NAMALWA (cell line): ENCODE measurements at places on chromosomes 3 and 15.

- DNase-seq, result no peak
Observed at GRCh38 chr15:70475921-70476320, 287.4 kb downstream of the UACA start.

DNA sequence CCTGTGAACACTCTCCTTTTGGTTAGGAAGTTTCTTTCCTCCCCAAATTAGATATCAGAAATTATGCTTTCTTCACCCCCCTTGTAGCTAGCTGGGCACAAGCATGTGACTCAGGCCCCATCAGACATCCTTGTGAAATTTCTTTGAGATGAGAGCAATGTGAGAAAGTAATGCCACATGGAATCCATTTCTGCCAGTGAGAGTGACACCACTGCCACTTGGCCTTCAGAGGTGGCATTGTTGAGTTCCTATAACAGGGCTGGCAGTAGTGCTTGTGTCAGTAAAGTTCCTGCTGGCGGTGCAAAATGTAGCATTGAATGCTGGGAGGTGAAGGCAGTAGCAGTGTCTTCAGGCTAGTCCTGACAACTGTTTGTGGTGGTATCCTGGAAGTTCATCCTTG lies 80.7 kb upstream of the ZNF280D start:
- DNase-seq, result no peak

GRCh38 chr3:182309120-182309519 lies 484.2 kb upstream of the ATP11B start:
- DNase-seq, result peak; percentile 6

DNA sequence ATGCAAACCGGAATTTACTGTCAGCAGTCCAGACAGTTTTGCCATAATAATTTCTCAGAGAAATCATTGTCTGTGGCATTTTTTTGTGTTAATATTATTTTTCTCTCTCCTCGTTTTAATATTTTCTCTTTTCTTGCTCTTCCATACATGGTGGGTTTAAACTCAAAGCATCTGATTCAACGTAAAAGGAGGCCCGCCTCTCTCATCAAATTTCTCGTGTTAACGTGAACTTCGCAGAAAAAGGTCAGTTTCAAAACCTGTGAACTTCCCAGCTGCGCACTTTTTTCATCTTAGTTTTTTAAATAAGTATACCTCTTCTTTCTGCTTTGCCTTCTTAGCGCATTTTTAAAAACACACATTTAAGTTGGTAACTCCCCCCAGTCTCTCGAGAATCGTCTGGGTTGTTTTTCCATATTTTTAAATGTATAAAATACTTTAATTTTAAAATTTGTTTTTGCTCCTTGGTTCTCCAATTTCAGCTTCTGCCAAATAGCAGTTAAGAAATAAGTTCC lies 9.1 kb downstream of the SHOX2 start:
- peak; percentile 63 for DNase-seq

- DNase-seq, result no peak
Observed at GRCh38 chr3:20405744-20406143, 219.7 kb upstream of the SGO1 start.

GRCh38 chr3:77197408-77197807 lies 157.5 kb downstream of the ROBO2 start:
- no peak for DNase-seq

DNA sequence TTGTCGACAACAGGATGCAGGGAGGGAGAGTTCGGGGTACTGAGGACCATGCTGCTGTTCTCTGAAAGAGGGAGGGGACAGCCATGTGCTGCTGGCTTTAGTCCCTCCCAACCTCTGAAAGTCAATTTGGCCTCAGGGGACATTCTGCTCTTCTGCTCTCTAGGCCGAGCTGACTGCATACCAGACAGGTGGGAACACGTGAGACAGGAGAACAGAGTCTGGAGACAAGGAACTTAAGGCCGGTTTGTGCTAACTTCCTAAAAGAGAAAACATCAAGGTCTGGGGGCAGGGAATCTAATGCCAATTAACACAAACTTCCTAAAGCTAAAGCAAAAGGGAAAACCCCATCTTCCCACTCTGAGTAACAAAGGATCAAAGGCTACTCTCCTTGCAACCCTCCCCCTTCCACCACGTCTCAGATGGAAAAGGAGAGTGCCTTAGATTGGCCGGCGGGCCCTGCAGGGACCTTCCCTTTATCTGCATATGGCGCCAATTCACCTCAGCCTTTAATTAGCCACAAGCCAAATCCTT lies 41.0 kb downstream of the SLCO2A1 start:
- no peak for DNase-seq

- no peak for DNase-seq
Observed at GRCh38 chr15:66102563-66103292, 150.8 kb downstream of the MEGF11 start.

DNA sequence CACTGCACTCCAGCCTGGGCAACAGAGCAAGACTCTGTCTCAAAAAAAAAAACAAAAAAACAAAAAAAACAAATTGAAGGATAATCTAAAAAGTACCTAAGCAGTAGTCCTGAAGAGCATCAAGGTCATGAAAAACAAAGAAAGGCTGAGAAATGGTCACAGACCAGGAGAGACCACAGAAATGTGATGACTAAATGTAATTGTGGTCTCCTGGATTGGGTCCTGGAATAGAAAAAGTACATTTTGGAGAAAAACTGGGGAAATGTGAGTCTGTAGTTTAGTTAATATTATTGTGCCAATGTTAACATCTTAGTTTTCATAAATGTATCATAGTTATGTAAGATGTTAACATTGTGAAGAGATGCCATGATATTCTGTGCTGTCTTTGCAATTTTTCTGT lies 267.5 kb upstream of the NR2E3 start:
- no peak for DNase-seq

GRCh38 chr15:88331291-88331690 lies 74.8 kb upstream of the NTRK3 start:
- DNase-seq, result peak; percentile 78

- DNase-seq, result no peak
Observed at GRCh38 chr15:94414916-94415315, 183.6 kb downstream of the MCTP2 start.

- no peak for DNase-seq
Observed at GRCh38 chr3:114714237-114714636, 420.4 kb downstream of the TIGIT start.

DNA sequence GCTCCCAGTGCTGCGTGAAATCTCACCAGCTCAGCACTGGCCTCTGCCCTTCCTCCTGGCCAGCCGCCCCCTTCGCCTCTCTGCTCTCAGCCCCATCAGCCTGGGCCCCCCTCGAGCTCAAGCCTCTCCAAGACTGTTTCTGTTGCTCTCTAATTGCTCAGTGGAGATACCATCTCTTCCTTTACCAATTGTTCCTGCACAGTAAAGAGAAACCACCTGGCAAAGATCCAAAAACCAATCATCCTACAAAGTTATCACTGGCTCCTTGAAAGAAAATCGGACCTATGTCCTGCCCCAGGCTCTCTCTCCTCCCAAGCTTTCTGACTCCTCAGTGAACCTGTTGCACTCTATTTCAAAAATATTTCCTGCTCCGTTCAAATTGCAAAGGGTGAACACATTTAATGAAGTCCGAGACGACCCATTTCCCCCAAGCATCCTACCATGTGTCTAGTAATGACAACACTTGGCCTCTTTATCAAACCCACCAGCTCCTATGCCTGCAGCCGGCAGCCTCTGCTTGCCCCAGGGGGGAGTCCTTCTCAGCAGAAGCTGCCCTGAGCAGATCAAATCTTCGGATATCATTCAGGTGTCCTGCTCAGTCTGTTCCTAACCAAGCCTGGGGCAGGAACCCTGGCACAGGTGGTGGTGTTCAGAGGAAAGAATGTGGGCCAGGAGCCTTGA lies 53.7 kb upstream of the FAM174B start:
- DNase-seq, result no peak

- DNase-seq, result no peak
Observed at GRCh38 chr3:176328198-176328597, 869.1 kb downstream of the TBL1XR1 start.

DNA sequence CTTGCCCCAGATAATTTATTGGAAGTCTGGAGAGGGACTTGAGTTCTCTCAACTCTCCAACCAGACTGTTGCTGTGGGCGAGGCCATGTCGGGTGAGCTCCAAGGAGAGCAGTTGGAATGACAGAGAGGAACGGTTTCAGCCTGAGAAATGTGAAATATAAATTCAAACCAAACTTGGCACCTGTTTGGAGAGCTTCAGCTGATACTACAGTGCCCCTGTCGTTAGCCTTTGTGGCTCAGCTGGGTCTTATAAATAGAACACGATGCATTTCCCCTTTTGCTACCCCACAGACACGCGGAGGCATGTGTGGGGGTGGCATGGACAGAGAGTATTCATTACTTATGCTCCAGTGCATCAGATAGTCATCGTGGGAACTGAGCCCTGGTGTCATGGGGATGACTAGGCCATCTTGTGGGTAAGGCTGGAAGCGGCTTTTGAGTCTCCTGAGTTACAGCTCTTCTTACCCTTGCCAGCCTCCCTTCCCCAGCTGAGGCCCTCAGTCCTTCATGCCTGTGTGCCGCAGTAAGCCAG lies 15.6 kb downstream of the SMAD3 start:
- peak; percentile 99 for DNase-seq

DNA sequence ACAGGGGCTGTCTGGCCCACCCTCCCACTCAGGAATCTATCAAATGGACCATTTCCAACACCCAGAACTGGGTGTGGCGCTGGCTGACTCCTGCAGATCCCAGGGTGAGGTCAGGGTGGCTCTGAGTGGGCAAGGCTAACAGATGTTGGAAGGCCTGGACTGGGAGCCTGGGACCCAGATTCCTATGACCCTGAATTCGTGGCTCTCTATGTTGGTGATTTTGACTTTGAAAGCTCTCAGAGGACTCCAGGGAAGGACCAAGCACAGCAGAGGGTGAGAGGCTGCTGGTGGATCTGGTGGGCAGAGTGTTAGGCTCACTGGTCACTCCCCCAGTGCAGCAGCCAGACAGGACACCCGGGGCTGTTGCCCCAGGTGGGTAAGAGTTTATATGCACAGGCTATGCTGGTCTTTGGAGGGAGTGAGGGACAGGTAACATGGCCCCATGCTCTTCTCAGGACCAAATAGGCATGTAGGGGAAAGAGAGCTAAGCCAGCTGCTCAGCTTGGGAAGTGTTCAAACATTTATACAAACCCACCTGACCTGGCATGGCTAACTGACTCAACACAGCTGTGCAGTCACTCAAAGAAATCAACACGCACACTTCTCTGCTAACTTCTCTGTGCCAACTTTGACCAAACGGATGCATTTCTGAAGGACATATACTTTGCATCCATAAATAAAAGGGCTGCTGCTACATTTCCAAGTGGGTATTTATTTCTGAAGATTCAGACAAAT lies 62.6 kb upstream of the RAB6B start:
- no peak for DNase-seq

DNA sequence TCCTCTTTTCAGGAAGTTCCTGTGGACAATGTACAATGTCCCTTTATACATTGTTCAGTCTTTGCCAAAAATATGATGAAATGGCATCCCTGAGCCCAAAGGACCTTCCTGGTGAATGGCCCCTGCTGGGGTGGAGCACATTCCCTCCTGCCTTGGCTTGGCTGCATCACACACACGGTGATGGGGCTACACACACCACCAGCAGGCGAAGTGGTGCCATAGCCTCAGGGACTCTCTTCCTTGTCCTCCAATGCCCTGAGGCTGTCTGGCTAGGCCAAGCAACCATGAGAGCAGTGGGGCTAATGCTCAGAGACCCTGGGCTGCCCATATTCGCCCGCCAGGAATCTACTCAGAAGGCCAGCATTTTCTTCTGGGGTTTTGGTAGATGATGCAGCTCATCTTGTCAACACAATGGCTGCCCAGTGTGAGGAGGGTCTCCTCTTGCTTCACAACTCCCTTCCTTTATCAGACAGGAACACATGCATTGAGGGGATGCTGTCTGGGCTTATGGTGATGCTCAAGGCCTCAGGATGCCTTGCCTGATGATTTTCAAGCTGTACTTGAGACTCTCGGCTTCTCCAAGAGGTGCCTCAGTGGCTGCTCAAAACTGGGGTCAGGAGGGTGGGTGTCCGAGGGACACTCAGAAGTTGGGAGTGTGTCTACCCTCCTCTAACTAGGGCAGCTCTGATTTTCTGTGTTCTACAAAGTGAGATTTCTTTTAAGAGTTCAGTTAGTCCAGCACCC lies 40.9 kb upstream of the EPHB1 start:
- DNase-seq, result no peak

DNA sequence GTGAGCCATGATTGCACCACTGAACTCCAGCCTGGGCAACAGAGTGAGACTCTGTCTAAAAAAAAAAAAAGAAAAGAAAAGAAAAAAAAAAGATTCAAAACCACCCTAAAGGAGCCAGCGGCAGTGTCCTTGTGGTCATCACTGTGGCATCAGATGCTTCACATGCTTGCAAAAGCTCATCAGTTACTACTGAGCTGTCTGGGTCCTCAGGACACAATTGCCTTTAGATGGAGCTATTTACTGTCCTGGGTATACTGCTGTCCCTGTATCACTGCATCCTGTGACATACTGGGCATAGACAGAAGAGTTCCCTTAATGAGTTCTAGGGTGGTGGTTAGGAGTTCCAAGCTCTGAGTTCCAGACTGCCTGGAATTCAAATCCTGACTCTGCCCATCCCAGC lies 85.8 kb downstream of the LINGO1 start:
- DNase-seq, result no peak

DNA sequence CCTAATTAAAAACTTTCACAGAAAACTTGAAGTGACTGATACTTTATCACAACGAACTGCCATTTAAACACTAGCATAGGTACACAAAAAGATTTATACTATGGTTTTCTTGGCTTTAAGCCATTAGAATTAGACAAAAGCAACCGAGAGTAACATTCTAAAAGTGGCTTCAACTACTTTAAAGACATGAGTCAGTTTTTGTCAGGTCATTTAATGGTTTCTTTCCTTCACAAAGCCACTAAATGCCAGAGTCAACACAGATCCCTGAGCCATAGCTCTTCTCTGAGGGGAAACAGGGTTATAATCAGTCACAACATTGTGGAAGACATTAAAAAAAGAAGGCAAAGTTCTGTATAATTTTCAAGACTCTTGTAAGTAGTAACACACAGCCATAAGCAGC lies 54.6 kb downstream of the CAPN3 start:
- DNase-seq, result no peak

DNA sequence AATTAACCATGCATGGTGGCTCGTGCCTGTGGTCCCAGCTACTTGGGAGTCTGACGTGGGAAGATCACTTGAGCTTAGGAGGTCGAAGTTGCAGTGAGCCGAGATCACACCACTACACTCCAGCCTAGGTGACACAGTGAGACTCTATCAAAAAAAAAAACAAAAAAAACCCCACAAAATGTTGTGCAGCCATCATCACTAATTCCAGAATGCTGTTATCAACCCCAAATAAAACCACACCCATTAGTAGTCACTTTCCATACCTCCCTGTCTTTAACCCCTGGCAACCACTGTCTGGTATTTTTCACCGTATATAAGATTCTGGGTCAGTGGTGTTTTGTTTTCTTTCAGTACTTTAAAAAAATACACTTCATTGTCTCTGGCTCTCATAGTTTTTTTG lies 16.6 kb downstream of the HMCES start:
- no peak for DNase-seq

GRCh38 chr3:159150180-159150579 lies 348.3 kb downstream of the MFSD1 start:
- DNase-seq, result no peak

- no peak for DNase-seq
Observed at GRCh38 chr3:146861262-146861661, 256.1 kb upstream of the PLSCR5 start.

- DNase-seq, result peak; percentile 7
Observed at GRCh38 chr3:97278506-97278905, 464.1 kb downstream of the EPHA6 start.

GRCh38 chr3:143595456-143596077 lies 252.7 kb downstream of the SLC9A9 start:
- DNase-seq, result peak; percentile 56

GRCh38 chr3:177906126-177906511 lies 630.1 kb upstream of the KCNMB2 start:
- no peak for DNase-seq

GRCh38 chr15:81133782-81134461 lies at the start of gene CFAP161:
Gene CFAP161, plus strand, starts transcription at chr15:81134270. Its CDS starts 60 bp downstream, at chr15:81134330.
- no peak for DNase-seq

- DNase-seq, result peak; percentile 76
Observed at GRCh38 chr3:11335056-11335608, 62.9 kb downstream of the ATG7 start.
